Tongue (tissue), 3 donors: ENCODE measurements at places on chromosomes 16 and 17. TPM values are rescaled to one million over a fixed set of nuclear protein-coding genes. Genes with fewer than 3 reads are reported as not detected.

- no peak for DNase-seq
These were observed 18.0 kb downstream of the SLFN12L start for GRCh38 chr17:35519439-35519838.

DBNDD1 gene
- total RNA-seq = 2.3 TPM

- no peak for DNase-seq
These were observed 30.9 kb downstream of the PHKB start for GRCh38 chr16:47492036-47492427.

DNA sequence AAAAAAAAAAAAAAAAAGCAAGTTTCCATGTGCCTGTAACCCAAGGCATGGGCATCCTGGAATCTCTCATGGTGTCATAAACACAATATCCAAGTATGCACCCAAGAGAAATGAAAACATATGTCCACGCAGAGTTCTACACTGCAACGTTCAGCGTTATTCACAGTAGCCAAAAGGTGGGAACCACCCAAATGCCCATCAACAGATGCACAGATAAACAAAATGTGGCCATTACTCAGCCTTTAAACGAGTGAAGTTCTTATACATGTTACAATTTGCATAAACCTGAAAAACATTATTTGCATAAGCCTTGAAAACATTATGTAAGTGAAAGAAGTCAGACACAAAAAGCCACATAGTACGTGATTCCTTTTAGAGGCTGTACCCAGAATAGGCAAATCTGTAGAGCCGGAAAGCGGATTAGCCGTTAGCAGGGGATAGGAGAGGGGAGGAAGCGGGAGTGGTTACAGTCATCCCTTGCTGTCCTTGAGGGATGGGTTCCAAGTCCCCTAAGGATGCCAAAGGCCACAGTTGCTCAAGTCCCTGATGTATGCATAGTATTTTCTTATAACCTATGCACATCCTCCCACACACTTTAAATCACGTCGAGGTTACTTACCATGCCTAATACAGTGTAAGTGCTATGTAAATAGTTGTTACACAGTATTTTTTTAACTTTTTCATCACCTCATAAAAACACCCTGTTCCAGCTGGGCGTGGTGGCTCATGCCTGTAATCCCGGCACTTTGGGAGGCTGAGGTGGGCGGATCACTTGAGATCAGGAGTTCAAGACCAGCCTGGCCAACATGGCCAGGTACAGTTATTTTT lies 47.3 kb upstream of the DNAH17 start:
- no peak for DNase-seq

GRCh38 chr17:70709596-70709995 lies 540.3 kb downstream of the KCNJ2 start:
- DNase-seq = peak; percentile 10

DNA sequence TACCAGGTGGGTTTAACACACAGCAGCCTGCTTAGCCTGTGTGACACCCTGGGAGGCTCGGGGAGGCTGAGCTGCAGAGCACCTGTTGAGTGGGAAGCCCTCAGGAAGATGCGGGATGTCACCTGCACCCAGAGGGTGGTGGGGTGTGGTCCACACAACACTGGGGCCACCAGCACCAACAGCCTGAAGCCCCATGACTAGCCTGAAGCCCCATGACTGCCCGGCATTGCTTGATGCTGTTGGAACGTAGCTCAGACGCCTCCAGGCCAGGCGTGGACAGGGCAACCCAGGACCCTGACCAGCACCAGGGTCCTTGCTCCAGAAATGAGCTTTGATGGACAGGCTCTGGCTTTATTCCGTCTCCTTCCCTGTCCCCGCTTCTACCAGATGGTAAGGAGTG lies 76.3 kb upstream of the ZNF469 start:
- no peak for DNase-seq

TBC1D3B gene
- total RNA-seq = 3.3 TPM

- DNase-seq = no peak
These were observed 13.9 kb downstream of the BCAR1 start for GRCh38 chr16:75237398-75238131.

DNA sequence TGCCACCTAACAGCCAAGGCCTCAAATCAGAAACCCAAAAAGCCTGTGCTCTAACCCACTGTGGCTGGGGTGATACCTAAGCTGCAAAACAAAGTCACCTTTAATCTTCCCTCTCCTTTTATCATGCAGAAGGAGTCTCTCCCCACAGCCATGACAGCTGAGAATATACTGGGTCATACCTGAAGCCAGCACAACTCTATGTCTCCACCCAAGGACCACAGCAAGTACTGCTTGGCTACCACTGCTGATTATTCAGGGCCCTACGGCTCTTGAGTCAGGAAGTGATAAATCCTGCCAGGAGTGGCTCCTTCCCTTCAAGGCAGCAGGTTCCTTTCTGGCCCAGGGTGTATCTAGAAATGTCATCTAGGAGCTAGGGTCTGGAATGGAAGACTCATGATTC lies 151.5 kb upstream of the TOM1L1 start:
- DNase-seq = no peak

DNA sequence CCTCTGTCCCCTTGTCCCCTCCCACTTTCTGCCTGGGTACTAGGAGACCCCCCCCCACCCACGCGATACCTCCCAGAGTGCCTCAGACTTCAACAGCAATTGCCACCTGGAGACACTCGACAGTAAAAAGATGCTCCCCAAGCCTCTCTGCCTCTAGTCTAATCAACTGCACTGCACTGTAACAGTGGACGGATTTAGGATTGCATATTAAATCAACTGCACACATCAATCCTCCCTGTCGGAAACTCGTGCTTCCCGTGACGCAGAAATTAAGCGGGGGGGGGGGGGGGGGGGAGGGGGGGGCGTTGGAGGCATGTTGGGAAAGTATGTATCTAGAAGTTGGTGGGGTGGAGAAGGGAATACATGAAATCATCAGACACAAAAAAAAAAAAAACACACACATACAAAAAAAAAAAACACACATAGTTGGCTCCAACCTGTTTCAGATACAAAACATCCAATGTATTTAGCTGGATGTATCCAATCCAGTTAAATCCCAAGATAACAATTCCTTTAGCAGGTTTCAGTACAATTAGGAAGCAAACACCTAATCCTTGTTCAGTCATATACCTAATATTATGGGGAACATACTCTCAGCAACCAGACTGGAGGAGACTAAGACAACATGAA lies 29.7 kb downstream of the FAM222B start:
- peak; percentile 5 for DNase-seq

DNA sequence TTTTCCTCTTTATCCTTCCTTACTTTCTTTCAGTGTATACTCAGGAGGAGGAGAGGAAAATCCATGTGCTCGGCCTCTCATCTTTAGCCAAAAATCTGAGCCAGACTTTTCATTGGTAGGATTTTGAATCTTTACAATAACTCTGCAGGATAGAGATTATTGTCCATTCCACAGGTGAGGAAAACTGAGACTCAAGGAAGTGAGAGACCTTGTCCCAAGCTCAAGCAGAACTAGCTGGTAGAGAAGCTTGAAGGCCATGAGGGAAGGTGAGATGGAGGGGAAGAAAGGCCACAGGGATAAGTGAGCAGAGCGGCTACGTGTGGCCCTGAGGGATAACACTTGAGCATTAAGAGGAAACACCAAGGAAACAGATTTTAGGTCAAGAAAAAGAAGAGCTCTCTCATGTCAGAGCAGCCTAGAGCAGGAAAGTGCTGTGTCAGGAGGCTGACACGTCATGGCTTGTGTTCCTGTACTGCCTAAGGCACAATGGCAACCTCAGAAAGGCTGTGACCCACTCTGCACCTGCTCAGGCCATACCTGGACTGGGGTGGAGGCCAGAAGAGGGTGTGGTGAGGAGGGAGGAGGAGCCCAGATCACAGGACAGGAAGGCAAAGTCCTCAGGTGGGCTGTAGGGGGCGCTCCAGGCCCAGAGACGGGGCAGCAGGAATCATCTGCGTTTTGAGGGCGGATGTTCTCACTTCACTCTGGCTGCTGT lies 11.9 kb downstream of the MT4 start:
- DNase-seq = peak; percentile 30

DNA sequence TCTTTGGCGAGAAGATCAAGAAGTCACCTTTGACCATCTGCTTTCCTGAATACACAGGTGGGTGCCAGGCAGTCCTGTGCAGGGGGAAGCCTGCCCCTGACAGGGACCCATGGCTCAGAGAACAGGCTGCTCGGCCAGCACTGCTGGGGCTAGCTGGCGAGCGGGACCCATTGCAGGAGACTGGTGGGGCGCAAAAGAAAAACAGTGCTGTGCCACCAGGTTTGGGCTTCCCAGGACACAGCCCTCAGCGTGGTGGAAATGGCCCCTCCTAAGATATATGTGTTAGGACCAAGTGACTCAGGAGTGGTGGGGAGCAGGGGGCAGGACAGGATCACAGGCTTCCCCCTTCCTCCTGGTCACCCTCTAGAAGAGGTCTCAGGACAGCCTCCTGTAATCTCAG lies 73.9 kb downstream of the AMFR start:
- no peak for DNase-seq

- DNase-seq = peak; percentile 52
These were observed 210.4 kb downstream of the CA10 start for GRCh38 chr17:51948128-51948527.
